ENCODE measurements at places on chromosomes 6 and 20. TPM values are rescaled to one million over a fixed set of nuclear protein-coding genes. Genes with fewer than 3 reads are reported as not detected.

GRCh38 chr6:110612298-110612697 is 135.9 kb upstream of the SLC22A16 start:
- no peak for DNase-seq

GRCh38 chr20:52965819-52966218 is 6.3 kb upstream of the TSHZ2 start:
- no peak for DNase-seq

- DNase-seq, result no peak
Observed at GRCh38 chr6:161228921-161229591, 44.8 kb downstream of the AGPAT4 start.

- no peak for DNase-seq
Observed at GRCh38 chr6:100185615-100186014, 191.6 kb upstream of the MCHR2 start.

DNA sequence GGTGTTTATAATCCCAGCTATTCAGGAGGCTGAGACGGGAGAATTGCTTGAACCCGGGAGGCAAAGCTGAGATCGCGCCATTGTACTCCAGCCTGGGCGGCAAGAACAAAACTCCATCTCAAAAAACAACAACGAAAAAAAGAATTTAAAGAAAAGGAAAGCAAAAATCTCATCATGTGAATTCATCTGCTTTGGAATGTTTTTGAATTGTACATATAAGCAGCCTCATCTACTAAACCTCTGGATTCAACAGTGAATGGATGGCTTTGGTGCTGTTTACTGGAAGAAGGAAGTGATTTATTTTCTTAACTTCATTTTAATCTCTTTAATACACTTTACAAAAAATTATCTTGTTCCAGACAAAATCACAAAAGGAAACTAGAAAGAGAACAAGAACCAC is 51.8 kb upstream of the PNRC1 start:
- no peak for DNase-seq

The PREX1 gene
- 44.3 TPM for total RNA-seq

The TUBB2A gene
- total RNA-seq, result 40.0 TPM

The UBE2C gene
- total RNA-seq, result 1.0 TPM

All from aorta (tissue), 5 donors.